NCI-H2081 treated with DMSO at 0.1 percent for 48 hours (cell line): ENCODE measurements at places on chromosomes 5 and 9.

- no peak for DNase-seq
Observed at GRCh38 chr5:2217219-2217618, 334.5 kb upstream of the IRX4 start.

- no peak for DNase-seq
Observed at GRCh38 chr9:135752281-135753204, 50.6 kb downstream of the KCNT1 start.

DNA sequence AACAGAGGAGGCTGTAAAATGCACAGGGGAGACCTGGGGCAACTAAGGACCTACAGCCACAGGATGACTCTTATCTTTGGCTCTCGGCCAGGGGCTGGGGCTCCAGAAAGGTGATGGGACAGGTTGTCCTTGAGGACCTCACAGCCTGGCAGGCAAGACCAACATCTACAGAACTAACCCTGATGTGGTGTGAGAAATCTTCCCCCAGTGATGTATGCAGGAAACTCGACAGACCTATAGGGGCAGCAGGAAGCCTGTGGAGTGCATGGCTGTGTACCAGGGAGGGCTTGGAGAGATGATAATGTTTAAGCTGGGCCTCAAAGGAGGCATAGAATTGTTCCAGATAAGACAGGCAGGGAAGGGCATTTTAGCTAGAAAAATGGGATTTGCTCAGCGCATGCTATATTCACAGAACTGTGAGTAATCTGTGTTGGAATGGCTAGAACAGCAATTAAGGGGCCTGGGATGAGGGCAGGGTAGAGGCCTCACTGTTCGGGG is 68.5 kb upstream of the SLC25A51 start:
- no peak for DNase-seq

DNA sequence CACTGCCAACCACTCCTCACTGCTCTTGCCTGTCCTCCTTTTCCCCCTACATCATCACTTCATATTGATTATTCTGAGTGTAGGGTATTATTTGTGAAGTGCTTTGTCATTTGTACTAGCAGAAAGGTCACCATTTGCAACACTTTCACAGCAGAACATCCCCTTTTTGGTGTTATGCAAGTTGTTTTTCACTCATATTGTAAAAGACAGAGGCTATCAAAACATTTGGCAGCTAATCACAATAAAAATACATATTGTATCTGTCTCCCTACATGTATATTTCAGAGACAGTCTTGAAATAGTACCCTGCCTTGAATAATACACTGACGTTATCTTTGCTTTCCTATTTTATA is 82.3 kb downstream of the ANXA1 start:
- no peak for DNase-seq

DNA sequence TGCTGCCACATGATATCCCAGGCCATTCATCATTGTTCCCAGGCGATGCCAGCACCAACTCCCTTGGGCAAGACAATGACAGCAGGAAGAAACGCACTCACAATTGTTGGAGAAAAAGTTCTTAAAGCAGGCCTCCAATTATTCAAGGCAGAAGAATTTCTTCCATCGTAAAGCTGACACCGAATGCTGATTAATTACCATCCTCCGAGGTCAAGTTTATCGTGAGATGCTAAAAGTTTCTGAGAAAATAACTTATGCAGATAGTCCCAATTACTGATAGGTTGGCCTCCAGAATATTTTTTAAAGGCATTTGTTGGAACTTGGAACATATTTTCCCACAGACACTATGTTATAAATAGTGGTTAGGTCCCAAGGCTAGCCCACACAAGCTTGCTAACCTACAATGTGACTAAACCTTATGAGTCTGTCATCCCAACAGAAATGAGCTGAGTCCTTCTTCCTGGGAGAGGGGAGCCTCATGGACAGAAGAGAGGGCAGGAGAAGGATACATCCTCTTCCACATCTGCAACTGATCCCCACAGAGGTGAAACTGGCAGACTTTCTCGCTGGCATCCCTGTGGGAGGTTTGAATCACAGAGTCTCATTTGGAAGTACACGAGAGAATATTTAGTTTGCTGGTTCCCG is 202.4 kb upstream of the TBC1D2 start:
- DNase-seq = no peak

GRCh38 chr5:150779397-150780186 is 1.0 kb downstream of the SMIM3 start:
- DNase-seq = no peak

- DNase-seq = no peak
Observed at GRCh38 chr9:114224247-114224610, 68.9 kb downstream of the COL27A1 start.

GRCh38 chr9:27451207-27451797 is 72.8 kb upstream of the IFNK start:
- DNase-seq = no peak

- no peak for DNase-seq
Observed at GRCh38 chr5:61402244-61402823, 70.3 kb downstream of the ZSWIM6 start.

DNA sequence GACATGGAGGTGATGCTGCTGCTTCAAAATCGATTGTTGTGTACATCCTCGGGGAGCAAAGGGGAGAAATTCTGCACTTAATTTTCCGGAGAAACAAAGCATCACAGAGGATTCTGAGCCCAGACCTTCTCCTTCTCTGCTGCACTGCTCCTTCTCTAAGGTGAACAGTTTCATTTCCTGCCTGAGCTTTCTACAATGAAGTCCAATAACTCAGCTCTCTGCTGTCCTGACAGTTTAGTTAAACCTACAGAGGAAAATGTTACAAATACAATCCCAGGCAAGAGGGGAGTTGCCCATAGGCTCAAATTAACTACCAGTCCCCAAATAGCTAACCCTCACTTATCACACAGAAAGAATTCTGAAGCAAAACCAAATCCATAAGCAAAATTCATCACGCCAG is 206.3 kb downstream of the EFNA5 start:
- DNase-seq = no peak

GRCh38 chr9:82354279-82354659 is 365.7 kb downstream of the SPATA31D1 start:
- no peak for DNase-seq

DNA sequence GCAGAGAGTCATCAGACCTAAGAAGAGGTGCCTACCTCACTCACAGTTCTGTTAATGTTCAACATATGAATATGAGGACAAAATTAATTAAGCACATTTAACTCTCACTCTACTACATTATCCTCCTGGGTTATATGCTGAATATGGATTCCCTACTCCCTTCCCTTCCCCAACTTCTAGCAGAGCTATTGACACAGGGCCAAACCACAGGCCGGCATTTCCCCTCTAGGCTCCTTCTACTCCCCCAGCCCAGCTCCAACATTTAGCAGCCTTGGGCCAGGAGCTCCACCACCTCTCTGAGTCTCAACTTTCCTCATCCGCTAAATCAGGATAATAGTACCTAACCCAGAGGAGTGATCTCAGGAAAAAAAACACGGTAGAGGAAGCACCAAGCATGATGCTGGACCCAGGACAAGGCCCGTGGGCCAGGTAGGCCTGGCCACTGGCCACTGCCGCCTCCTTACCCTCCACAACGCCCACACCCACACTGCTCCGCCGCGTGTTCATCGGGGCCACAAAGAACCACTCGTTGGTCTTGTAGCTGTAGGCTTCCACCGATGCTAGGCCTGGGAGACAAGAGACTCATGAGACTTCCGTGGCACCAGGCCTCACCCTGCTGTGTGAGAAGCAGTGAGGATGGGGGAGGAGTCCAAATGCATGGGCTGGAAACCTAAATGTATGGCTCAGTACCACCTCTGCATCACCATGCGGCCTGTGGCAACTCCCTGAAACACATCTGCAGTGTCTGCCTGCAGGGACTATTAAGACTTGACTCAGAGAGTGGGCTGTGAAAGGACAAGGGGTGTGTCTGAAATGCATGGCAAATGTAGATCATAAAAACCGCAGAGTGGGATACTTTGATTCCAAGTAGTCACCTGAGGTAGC is 98.8 kb downstream of the KLHL3 start:
- DNase-seq = no peak

DNA sequence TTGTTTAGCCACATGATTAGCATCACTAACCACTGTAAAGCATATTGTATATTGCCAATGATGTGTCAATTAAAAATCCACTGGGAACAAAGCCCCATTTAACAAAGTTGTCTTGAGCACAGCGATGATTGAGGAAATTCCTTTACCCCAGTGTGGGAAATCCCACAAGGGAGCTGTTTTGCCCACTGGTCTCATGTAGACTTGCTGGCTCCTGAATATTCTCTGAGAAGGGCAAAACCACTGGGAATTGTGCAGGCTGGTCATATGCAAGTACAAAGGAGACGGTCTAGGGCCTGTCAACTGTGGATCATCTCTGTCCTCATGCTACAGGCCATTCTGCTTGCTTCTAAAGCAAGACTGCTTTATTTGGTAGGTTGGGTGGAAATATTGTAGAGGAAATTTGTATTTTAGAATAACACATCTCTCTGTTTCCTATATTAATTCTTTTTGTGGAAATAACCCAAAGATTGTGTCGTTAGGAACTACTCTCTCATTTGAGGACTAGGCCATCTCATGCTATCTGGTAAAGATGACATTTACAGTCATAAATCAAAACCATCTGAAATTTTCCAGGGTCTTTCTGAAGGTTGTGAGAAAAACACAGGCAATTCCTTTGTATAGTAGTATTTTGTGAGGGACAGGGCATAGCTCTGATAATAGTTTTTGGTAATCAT is 60.2 kb downstream of the PARP8 start:
- DNase-seq = no peak

DNA sequence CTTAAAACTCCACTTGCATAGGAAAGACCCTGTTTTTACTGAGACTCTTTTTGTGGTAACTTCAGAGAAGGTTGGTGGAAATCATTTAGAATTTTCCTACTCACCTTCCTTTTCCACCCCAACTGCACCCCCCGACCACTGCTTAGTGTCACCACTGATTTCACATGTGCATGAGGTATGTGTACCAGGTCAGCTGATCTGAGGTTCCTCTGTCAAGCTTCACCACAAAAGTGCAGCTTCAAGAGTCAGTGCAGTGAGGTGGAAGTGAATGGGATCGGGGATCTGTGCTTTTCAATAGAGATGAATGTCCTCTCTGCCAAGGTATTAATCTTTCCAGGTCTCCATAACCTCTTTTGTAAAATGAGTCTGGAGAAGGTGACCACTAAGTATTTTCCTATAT is 260.5 kb upstream of the WWC1 start:
- no peak for DNase-seq

DNA sequence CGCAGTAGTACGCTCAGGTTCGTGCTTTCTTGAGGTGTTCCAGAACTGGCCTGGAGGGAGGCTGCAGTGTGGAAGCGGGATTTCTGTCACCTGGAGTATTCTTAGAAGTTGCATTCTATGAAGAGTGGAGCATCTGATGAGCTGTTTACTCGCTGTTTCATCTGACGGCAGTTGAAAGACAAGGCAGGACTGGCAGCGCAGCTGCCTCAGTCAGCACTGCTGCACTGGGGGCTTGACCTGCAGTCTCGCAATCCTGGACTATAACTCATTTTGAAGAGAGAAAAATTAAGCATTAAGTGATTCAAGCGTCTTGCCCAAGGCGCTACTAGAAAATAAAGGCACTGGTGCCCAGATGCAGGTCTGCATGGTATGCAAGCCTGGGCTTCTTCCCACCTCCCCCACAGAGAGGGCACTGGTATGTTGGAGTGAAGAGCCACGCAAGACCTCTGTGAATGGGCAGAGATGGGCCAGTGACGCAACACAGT is 10.6 kb downstream of the TENT4A start:
- DNase-seq = no peak
